ENCODE measurements at places on chromosomes 1 and 21.

- DNase-seq, result no peak
Measured at GRCh38 chr1:10900251-10900651, 103.8 kb upstream of the CASZ1 start.

GRCh38 chr1:15139654-15140350 is 13.7 kb upstream of the TMEM51 start:
- no peak for DNase-seq

DNA sequence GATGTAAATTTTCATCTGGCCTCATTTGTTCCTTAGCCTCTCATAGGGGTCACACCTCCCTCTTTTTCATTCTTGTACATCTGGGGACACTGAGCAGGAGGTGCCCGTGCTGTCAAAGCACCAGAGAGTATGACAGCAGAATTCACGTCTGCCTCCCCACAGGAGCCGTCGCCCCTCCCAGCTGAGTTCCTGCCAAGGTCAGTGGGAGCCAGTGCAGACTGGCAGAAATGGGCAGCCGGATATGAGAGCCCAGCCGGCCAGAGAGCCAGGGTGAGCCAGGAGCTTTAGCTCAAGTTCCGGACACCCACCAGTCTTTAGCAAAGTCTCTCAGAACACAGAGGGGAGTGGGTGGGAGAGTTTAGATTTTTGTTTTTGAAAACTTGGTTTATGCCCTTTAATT is 21.9 kb downstream of the GPR137B start:
- no peak for DNase-seq

DNA sequence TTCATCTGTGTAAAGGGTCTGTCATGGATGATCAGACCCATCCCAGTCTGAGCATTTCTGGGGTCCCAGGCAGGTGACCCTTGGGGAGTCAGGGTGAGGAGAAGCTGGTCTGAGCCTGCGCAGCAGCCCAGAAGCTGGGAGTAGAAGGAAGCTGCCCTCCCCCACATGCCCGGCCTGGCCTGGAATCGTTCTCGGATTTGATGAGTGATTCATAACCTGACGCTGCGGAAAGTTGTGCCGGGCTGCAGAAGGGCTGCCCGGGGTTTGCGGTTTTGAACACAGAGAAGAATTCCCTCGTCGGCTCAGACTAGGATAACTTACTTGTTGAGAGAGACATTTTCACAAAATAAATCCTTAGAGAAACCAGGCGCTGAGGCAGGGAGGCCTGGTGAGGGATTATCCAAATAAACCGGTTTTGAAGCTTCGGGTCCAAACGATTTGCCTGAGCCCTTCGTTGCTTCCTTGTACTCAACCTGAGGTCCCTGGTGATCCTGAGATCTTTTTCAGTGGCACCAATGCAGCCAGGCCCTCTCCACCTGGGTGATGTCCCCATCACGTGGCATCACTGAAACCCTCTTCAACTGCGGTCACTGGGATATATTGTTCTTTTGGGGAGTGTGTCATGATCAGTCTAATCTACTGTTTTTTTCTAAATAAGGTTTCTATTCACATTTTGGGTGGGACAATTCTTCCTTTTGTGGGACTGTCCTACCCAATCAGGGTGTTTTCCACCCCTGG is 29.2 kb downstream of the EPHB2 start:
- no peak for DNase-seq

DNA sequence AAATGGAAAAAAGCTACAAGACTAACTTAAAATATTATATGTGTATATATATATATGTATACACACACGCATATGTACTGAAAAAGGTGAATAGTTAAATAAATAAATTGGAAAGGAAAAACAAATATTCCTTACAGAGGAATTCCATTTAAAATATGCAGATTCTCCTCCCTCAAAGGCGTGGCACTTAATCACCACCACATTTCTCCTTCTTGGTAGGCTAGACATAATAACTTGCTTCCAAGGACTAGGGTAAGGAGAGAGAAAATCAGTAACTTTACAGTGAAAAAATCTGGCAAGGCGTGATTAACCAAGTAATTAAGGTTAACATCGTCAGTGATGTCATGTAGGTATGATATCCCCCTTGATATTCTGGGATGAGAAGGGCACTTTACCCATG is 84.0 kb upstream of the USP25 start:
- no peak for DNase-seq

- DNase-seq, result no peak
Measured at GRCh38 chr1:157301477-157302198, 163.4 kb upstream of the ETV3 start.

DNA sequence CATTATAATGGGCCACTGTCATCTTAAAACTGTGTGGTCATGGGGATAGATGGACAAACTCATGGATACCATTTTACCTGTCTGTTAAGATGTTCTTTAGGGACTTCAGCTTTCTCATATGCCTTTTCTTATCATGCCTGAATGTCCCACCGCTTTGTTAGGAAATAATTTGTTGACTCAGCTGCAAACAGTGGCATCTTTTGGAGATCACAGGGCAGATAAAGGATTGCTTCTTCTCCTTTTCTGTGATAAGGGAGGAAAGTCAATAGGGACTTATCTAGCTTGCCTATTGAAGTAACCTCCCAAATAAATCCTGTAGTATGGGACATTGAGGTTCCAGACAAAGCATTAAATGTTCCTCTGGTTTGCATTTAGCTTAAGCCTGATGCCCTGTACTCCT is 79.8 kb upstream of the KIAA0040 start:
- DNase-seq, result no peak
